Hepatic stellate cell (primary cell): ENCODE measurements at places on chromosomes 13 and 19.

- peak; percentile 65 for DNase-seq
Observed at GRCh38 chr13:45162821-45163220, 38.0 kb downstream of the KCTD4 start.

DNA sequence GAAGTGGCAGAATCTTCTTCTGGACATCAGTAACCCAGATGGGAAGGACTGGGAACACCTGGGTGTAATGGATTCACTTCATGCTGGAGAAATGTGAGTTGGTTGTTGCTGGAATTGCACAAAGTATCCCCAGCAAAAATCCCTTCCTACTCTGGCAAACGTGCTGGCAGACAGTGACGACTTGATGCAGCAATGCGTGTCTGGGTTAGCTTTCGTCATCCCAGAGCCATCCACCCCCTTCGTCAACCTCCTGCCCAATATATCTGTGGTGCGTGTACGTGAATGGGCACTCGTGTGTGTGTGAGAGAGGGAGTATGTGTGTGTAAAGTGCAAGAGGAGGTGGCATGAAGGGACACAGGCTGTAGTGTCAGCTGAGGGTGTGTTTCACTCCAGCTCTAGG lies 70.9 kb downstream of the TM9SF2 start:
- DNase-seq, result no peak

DNA sequence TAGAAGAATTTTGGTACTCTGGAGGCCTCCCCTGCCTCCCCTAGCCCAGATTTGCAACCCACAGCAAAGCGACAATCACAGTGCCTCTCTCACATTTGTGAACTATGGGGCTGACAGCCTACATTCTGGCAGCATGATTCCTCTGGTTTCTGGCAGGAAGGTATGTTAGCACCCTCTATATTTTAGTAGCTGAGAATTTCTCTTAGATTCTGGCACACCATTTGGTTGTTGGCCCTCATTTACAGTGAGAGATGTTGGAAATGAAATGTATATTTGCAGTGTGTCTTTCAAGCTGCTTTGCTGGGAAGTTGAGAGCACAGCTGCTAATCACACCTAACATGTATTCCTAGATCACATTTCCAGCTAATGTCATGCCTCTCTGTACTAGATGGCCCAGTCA lies 735.0 kb downstream of the FGF9 start:
- DNase-seq, result no peak

DNA sequence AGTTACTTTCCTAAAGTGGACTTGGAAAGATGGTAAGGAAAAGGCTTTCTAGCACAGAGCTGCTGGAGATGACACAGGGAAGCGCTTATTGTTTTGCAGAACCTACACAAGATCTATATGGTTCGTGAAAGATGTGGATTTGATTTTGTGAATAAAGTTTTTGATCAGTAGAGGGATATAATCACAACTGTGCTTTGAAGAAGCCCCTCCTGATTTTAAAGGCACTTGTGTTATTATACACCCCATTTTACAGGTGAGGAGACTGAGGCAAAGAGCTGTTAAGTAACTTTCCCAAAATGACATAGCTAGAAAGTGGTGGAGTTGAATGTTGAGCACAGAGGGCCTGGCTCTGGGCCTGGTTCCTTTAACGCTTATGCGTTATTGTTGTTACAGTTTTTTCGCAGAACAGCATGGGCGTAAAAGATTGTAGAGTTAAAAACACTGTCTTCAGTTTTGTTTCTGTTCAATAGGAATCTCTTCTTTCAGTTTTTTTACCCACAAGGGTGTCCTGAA lies 1.4 kb downstream of the TDRD3 start:
- DNase-seq, result no peak

- DNase-seq, result peak; percentile 53
Observed at GRCh38 chr19:4144666-4145249, 8.7 kb upstream of the CREB3L3 start.

GRCh38 chr13:60112771-60113170 lies 51.0 kb downstream of the DIAPH3 start:
- peak; percentile 7 for DNase-seq
